ENCODE measurements at places on chromosomes 11 and 22. TPM values are rescaled to one million over a fixed set of nuclear protein-coding genes. Genes with fewer than 3 reads are reported as not detected.

DNA sequence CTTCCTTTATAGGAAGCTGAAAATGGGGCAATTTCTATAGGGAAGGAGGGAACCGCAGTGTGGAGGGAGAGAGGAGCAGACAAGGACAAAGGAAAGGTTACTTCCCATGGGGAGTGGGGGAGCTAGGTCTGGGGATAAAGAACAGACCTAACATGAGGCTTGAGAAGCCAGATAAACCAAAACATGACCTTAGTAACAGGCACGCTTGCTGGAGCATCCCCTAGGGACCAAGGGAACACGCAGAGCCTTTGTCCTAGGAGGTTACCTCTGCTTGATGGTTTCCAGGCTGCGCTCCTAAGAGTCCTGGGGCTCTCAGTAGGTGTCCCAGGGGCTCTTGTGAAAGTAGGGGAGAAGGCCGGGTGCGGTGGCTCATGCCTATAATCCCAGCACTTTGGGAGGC, 271.4 kb upstream of the NCAM1 start:
- H3K27ac ChIP-seq: no peak overlapping the region
- DNase-seq: no peak
- H3K27me3 ChIP-seq: no peaks in the 10 kb centered on the region

Gene EMID1
- 7.9 TPM for total RNA-seq

DNA sequence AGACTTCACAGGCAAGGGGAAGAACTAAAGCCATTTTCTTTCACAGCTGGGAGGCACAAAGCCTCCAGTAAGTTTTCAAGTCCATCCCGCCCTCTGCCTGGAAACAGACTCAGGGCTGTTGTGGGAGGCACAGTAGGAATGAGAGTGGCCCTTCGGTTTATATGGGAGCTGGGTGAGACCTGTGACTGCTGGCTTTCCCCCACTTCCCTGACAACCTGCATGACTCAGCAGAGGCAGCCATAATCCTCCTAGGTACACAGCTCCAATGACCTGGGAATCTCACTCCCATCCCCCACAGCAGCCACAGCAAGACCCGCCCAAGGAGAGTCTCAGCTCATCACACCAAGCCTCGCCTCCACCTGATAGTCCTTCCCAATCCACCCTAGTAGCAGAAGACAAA, 12.1 kb upstream of the TMEM45B start:
- H3K4me1 ChIP-seq: no peaks in the 10 kb centered on the region
- H3K36me3 ChIP-seq: no peaks in the 10 kb centered on the region
- no peak for DNase-seq
- no peak overlapping the region for H3K4me3 ChIP-seq
- H3K27me3 ChIP-seq: no peaks in the 10 kb centered on the region

GRCh38 chr11:1638344-1638743, 8.8 kb downstream of the KRTAP5-5 start:
- no peaks in the 10 kb centered on the region for H3K27me3 ChIP-seq
- H3K4me1 ChIP-seq: no peaks in the 10 kb centered on the region
- DNase-seq: no peak
- no peak overlapping the region for H3K27ac ChIP-seq

Gene ARL14EP
- 15.8 TPM for total RNA-seq

DNA sequence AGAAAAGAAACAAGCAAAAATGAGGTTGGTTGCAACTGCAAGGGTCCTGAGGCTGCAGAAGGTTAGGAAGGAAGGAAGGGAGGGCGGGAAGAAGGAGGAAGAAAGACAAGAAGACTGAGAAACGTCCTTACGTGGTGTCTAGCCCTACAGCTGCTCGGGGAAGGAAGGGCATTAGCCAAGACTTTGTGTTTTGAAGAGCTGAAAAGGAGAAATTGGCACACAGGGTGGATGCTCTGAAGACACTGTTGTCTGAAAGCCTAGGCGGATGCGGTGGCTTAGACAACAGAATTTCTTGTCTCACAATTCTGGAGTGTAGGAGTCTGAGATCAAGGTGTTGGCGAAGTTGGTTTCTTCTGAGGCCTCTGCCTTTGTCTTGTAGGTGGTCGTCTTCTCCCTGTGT, 60.7 kb downstream of the MCM5 start:
- H3K4me3 ChIP-seq: no peak overlapping the region
- H3K27ac ChIP-seq: no peak overlapping the region
- H3K4me1 ChIP-seq: no peaks in the 10 kb centered on the region
- no peaks in the 10 kb centered on the region for H3K27me3 ChIP-seq
- DNase-seq: no peak

- no peaks in the 10 kb centered on the region for H3K27me3 ChIP-seq
- no peak for DNase-seq
- no peak overlapping the region for H3K27ac ChIP-seq
- H3K4me1 ChIP-seq: no peaks in the 10 kb centered on the region
Observed at GRCh38 chr11:129061492-129062230, 119.0 kb upstream of the TP53AIP1 start.

Gene ADAMTS15
- total RNA-seq: 22.9 TPM
